Effector CD8-positive, alpha-beta T cell (primary cell): ENCODE measurements at places on chromosomes 13 and 19.

DNA sequence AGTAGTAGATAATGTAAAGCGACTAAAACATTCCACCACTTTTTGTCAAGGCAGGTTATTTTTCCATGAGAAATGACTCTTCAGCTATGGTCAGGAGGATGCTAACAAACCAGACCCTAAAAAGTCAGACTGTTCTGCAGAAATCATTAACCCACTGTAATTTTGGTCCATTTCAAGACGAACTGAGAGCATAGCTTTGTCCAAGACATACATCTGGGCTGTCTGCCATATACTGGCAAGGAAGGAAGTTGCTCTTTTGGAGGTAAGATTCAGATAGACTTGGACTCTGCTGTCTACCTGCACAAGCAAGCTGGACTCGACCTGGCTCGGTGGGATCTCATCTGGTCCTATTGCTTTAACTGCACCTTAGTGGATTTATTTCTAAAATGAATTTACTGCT, 207.8 kb downstream of the POSTN start:
- DNase-seq, result no peak

GRCh38 chr19:51514866-51515481, 13.4 kb upstream of the SIGLEC12 start:
- DNase-seq, result no peak

GRCh38 chr13:26500618-26501320, 56.7 kb upstream of the WASF3 start:
- no peak for DNase-seq

GRCh38 chr19:31054430-31054829, 294.8 kb downstream of the TSHZ3 start:
- DNase-seq, result no peak

DNA sequence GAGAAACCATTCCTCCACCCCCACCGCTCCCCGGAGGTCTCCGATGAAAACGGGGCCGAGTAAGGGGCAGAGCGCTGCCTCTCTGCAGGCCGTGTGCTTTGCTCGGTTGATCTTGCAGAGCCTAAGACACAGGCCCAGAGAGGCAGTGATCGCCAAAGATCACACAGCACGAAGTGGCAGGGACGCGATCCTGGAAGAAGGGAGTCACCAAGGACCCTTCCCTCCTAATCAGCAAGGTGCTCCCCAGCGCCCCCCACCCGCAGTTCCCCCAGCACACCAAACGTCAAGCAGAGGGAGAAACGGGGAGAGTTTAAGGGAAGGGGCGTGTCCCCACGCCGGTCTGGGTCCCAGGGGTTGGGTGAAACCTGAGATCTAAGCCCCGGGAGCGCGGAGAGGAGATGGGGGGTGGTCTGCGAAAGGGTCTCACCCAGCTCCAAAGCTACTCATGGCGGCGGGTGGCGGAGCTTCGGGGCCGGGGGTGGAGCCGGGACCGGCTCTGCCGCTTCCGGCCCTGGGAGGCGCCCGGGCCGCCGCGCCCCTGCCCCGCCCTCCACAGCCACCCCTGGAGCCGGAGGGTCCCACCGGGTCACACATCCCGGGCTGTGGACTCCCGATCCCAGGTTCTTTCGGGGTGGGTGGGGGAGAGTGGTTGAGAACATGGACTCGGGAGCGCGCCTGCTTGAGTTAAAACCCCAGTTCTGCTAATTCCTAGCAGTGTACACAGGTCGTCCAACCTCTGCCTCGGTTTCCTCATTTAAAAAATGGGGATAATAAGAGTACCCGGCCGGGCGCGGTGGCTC, at the start of gene EML2:
TSS of gene EML2 (minus strand) at position 468 of the 800 bp plus-strand sequence. CDS start at position 447, 21 bp downstream.
- peak; percentile 38 for DNase-seq

- no peak for DNase-seq
Measured at GRCh38 chr19:1254530-1255185, 6.3 kb downstream of the MIDN start.

DNA sequence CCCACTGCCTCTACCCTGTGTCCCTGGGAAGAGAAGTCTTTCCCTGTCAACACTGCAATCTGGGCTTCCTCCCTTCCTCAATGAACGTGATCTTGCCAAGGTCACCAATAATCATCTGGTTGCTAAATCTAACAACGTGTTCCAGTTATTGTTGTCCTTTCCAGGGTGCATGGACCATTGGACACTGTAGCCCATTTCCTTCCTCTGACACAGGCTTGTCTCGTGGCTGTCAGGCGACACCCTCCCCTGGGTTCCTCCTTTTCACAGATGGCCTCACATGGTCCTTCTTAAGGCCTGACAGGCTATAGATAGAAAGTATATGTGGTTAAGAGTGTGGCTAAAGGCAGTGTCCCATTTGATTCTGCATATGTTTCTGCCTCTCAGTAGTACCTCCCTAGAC, 67.7 kb upstream of the STARD13 start:
- DNase-seq, result no peak

DNA sequence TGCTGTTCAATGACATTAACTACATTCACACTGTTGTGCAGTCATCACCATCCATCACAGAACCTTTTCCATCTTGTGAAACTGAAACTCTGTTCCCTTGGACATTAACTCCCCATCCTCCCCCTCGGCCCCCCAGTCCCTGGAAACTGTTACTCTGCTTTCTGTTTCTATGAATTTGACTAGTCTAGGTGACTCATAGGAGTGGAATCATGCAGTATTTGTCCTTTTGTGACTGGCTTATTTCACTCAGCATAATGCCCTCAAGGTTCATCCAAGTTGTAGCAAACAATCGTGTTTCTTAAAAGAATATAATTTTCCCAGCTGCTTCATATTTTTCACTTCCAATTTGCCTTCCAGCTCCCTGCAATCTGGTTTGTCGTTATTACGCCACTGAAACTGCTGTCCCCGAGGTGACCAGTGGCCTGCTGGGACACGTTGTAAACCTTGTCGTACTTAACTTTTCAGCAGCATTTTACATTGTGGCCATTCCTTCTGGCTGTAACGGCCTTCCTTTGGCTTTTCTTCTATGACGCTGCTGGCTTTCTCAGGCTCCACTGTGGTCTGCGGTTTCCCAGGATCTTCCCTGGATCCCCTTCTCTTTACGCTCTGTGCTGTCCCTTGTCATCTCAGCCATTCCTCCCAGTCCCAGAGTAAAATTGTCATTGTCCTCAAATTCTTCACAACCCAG, 74.0 kb downstream of the DHRS12 start:
- no peak for DNase-seq

GRCh38 chr19:19137556-19138108, 646 bp downstream of the TMEM161A start:
- DNase-seq, result no peak

DNA sequence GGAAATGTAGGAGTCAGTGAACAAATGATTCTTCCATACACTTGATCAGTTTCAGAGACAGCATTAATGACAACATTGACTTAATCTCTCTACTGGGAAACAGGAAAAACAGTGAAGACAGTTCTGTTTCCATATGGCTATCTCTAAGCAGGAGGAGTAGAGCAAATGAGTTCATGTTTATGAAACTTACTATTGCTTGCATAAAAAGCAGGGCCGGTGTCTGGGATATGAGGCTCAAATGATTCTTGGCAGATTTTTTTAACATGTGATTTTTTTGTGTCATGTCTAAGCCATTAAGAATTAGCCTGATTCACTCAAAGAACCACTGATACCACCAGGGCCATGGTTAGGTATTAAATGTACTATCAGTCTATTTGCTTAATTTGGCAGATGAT, 141.9 kb downstream of the SLC7A1 start:
- no peak for DNase-seq

DNA sequence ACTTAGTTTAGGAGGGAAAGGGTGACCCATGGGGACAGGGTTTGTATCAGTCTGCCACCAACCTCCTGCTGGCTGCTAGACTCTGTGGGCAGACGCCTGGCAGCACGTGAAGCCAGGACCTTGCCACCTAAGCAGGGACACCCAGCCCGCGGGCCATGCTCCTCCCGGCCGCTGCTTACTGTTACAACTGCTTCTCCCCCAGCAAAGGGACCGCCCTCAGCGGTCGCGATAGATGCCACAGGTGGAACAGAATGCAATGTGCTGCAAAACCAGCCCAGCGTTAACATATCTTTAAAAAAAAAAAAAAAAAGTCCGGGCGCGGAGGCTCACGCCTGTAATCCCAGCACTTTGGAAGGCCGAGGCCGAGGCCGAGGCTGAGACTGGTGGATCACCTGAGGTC, 1.9 kb upstream of the RHPN2 start:
- DNase-seq, result no peak

GRCh38 chr19:45947926-45948325, 25.7 kb downstream of the NOVA2 start:
- DNase-seq, result no peak

- no peak for DNase-seq
Measured at GRCh38 chr19:37986048-37986750, 79.2 kb downstream of the SIPA1L3 start.

- DNase-seq, result no peak
Measured at GRCh38 chr19:14146789-14147216, 10.4 kb upstream of the ASF1B start.

DNA sequence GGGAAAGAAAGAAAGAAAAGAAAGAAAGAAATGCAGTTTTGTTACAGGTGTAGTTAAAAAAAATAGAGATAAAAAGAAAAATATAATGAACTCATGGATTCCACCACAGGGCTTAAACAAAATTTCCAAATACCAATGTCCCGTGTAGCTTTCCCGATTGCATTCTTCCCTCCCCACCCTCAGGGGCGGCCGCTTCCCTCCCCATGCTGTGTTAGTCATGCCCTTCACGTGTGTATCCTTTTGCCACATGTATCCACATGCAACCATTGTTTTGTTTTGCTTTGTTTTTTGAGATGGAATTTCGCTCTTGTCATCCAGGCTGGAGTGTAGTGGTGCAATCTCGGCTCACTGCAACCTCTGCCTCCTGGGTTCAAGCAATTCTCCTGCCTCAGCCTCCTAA, 3.6 kb upstream of the KMT5C start:
- DNase-seq, result no peak

DNA sequence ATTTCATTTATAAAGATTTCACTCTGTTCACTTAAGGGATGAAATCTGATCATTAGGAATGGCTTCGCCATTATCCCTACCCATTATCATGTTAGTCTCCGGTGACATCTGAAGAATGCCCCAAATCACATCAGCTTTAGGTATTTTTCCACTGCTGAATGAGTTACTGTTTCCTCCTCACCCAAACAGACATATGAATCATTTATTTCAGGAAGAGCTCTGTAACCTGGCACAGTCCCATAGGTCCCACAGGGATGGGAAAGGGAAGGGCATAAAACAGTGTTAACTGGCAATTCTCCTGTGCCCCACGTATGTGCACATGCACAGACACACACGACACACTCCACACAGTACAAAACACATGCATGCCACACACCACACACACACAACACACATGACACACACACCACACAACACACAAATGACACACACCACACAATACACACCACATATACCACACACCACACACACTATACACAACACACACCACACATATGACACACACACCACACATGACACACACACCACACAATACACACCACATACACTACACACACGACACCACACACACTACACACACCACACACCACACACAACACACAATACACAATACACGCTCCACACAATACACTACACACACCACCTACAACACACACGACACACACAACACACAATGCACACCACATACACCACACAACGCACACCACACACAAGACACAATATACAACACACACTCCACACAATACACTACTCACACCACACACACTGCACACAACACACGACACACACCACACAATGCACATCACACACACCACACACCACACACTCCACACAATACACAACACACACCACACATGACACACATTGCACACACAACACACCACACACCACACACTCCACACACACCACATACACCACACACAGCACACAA, 15.4 kb downstream of the TMEM255B start:
- DNase-seq, result no peak

DNA sequence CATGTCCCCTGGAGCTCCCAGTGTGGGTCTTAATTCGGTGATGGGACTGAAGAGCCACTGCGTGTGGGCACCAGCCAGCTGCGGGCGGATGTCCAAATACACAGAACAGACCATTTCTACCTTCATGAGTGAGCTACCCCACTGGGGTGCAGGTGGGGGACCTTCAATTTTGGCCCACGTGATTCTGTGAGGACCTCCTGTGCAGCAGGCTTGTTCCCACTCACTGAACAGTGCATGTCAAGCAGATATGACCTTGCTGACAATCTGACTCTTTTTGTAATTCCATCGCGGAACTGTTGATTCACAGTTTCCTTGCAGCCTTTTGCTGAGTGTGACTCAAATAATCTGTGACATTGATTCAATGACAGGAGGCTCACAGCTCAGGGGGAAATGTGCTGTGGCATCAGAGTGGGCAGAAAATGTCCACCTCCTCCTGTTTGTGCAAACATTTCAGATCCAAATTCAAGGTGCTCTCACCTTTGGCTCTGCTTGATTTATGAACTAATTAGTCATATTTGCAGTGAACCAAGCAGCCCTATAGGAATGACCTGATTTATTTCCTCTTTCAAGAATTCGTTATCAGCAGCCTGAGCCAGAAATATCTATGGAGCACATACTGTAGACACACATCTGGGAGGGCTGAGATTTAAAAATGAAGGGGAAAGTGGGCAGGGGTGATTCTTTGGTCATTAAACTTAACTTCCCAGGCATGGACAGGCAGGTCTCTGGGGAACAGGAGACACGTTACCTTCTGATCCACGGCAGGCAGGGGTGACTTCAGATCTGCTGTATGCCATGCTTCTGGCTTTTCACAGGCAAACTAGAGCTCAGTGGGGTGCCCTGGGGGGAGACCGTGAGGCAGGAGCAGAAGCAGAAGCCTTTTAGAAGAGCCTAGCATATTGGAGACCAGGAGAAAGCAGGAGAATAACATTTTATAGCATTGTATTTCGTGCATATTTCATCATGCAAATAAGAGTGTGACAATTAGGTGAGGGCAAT, 170.0 kb upstream of the KL start:
- no peak for DNase-seq

- no peak for DNase-seq
Measured at GRCh38 chr13:100254002-100254401, 165.1 kb downstream of the PCCA start.

- peak; percentile 51 for DNase-seq
Measured at GRCh38 chr19:43532571-43532961, 422 bp upstream of the ZNF575 start.

GRCh38 chr19:30068528-30069395, 126.7 kb downstream of the URI1 start:
- no peak for DNase-seq

- peak; percentile 39 for DNase-seq
Measured at GRCh38 chr19:35545855-35546381, 492 bp downstream of the TMEM147 start.
